ENCODE measurements at places on chromosomes 1 and 21.

- no peak for DNase-seq
Observed at GRCh38 chr1:218324226-218324580, 20.9 kb upstream of the TGFB2 start.

DNA sequence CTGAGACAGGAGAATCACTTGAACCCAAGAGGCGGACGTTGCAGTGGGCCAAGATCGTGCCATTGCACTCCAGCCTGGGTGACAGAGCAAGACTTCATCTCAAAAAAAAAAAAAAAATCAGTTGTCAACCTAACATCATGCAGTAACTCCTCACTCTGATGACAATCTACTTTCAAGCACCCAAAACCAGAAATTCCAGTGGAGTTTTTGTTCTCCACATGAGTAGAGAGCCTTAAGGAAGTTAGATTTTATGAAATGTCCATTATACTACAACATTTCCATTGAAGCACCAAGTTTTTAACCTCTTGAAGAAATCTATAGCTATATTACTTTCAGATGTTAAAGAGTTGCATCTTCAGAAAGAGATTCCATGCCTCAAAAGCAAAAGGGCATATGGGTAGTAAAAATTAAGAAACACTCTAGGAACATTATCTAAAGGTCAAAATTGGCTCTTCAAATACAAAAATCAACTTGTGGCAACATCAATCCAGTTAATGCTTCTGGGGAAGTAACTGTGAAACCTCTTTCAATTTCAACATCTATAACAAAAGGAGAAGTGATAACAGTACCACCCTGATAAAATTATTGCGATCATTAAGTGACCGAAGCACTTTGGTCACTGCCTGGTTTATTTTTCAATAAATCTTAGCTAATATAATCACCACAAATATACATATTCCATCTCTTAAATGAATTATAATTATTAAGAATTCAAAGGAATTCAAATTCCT is 7.7 kb downstream of the LPGAT1 start:
- no peak for DNase-seq

DNA sequence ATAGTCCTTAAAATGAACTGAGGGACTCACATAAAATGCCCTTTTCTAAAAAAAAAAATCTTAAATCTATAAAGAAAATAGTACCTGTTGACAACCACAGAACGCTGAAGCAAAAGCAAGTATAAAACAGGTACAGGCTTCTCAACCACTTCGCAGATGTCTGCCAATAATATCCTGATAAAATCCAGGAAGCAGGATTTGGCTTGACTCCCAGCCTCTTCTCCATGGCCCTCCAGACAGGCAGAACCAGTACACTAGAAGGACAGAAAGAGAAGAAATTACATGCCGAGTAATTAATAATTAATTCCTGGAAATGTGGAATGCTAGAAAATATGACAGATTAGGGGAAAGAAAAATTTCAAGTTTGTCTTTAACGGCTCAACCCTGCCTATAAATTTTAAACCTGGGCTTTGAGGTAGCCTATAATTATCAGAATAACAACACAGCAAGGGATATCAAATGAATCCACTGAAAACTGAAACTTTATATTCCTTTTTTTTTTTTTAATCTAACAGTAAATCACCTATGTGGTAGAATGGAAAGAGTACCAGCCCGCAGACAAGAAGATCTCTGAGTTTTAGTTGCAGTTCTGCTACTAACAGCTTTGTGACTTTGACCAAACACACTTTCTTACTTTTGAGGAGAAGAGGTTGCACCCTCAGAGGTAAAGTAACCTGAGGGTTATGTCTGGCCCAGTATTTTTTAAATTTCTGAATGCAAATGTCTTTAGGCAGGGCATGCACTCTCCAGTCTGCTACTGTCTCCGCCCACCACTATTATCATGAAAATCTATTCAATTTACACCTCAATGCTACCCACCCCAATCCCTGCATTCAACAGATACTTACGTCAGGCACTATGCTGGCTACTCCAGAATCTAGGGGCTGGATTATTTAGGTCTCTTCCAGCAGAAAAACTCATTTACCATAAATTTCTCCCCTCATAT is 2.7 kb downstream of the KIAA0319L start:
- DNase-seq, result no peak

GRCh38 chr1:165259706-165260428 is 96.6 kb downstream of the LMX1A start:
- no peak for DNase-seq

- no peak for DNase-seq
Observed at GRCh38 chr1:13760340-13760739, 60.4 kb downstream of the PRDM2 start.

- no peak for DNase-seq
Observed at GRCh38 chr1:194338241-194338948, 1152.0 kb upstream of the B3GALT2 start.

- no peak for DNase-seq
Observed at GRCh38 chr1:16158993-16159831, 3.3 kb upstream of the EPHA2 start.

Measured in NCI-H187 (cell line).